ENCODE measurements at places on chromosomes 2 and 18.
A peak's percentile ranks its signal among the peaks of the same experiment; 100 is the strongest.

DNA sequence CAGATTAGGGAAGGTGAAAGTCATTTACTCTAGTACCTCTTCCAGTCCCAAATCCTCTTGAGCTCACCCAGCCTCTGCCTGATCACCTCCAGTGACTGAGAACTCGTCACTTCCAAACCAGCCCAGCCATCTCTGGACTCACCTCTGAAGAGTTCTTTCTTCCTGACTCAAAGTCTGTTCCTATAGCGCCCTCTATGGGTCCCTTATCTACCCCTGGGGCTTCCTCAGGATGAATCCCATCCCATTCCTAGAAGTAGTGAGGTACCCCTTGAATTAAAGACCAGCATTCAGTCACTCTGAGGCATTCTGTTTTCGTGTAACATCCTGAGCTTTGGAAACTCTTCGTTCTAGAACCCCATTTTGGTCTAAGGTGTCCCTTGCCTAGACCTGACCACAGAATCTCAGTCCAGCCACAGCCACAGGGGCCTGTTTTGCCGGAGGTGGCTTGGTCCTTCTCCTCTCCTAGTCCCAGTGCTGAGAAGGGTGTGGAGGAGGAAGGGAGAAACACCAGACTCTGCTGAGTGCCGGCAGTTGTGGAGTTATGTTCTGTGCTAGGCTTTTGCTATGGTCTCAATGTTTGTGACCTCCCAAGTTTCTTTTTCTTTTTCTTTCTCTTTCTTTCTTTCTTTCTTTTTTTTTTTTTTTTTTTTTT, 32.7 kb downstream of the SIX3 start:
- no peak for DNase-seq

GRCh38 chr18:45837283-45838070, 12.0 kb downstream of the SIGLEC15 start:
- no peak for DNase-seq

GRCh38 chr2:232421189-232421785, 14.6 kb downstream of the ALPG start:
- no peak for DNase-seq

DNA sequence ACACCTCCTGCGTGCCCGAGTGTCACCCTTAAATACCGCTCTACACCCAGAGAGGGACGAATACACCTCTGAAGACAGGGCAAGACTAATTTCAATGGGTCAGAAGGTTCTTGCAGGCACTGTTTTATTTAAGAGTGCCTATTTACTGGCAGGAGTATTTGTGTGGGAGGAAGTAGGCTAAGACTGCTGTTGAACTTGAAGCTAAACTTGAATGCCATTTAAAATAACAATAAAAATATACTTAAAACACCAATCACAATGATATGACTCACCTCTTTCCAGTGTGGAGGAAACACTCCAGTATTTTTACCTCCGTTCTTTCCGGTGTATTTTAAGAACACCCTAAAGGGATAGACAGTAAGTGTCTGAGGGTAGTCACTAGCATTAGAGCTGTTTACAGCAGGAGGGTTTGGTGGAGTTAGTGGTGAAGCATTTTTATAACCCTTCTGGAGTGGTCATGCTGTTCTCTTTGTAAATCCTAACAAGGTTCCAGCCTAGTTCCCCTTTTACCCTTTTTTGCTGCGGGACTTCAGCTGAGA, 9.6 kb upstream of the HOXD1 start:
- DNase-seq: no peak

DNA sequence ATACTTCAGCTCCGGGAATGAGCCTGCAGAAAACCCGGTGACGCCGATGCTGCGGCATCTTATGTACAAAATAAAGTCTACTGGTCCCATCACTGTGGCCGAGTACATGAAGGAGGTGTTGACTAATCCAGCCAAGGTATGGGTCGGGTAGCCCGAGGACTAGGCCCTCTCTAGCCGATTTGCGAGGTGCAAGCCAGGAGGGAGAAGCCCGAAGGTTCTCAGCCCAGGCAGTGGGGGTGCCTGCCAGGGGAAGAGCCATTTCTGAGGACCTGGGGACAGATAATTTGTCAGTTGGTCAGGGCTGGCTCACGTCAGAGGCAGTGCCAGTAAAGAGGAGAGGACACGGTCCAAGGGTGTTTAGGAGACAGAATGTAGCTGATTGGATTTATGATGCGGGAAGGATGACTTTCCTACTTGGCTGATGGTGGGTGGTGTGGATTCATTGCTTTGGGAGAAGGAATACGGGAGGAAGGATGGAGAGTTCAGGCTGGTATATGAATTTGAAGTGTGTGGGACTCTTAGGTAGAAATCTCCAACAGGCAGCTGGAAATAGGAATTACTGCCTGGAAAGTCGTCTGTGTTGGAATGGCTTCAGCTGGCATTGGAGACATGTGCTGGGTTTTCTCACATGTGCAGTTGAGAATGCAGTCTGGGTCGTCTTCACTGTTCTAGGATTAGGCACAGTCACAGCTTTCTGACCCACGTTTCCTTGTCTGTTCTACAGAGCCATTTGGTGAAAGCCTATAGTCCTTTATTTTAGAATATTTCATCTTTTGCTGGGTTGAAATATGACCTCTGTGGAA, 874 bp downstream of the NDUFAF7 start:
- no peak for DNase-seq

DNA sequence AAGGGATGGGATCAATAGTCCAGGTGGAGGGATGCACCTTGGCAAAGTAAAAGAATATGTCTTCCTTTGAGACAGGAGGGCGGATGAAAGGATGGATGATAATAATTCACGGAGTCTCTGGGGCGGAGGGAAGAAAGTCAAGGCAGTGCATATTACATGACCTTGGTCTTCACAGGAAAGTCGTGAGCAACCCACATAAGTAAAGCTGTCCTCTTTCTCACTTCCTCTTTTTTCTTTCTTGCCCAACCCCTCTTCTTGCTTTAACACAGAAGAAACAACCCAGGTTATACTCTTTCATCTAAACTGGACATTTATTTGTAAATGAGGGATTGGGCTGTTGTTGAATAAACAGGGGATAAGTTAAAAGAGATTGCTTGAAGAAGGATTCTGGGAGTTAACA, 168.7 kb upstream of the SKOR2 start:
- DNase-seq: no peak

DNA sequence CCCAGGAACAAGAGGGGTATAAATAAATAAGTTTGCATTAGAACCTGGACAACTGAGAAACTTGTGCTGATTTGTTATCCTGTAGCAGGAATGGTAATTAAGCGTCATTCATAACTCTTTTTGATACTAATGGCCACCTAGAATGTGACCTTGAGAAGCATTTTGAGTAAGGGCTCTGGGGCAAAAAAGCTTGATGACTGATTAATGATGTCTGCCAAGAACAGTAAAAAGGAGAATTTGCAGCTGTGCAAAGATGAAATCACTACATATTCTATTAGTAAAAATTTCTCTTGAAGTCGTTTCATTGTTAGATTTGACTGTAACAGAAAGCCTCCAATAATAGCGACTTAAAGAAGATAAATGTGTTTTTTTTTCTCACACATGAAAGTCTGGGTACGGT, 157.7 kb downstream of the PRKCE start:
- DNase-seq: no peak

DNA sequence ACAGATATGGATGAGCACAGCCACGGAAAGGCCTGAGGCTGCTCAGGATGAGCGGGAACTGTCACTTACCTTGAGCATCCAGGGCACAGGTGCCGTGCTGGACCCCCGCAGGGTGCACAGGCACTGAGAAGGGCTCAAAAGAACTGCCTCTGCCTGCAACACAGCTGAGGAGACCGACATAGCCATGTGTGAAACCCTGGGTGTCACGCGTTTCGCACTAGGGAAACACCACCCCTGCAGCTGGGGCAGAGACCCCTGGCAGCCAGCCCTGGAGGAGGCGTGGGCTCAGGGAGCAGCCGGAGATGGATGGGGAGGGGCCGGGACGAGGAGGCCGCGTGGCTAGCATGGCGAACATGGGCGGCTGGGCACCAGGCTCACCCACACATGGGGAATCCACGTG, 228.9 kb downstream of the EIPR1 start:
- DNase-seq: no peak

GRCh38 chr18:21833604-21834298, 93.2 kb downstream of the MIB1 start:
- no peak for DNase-seq

DNA sequence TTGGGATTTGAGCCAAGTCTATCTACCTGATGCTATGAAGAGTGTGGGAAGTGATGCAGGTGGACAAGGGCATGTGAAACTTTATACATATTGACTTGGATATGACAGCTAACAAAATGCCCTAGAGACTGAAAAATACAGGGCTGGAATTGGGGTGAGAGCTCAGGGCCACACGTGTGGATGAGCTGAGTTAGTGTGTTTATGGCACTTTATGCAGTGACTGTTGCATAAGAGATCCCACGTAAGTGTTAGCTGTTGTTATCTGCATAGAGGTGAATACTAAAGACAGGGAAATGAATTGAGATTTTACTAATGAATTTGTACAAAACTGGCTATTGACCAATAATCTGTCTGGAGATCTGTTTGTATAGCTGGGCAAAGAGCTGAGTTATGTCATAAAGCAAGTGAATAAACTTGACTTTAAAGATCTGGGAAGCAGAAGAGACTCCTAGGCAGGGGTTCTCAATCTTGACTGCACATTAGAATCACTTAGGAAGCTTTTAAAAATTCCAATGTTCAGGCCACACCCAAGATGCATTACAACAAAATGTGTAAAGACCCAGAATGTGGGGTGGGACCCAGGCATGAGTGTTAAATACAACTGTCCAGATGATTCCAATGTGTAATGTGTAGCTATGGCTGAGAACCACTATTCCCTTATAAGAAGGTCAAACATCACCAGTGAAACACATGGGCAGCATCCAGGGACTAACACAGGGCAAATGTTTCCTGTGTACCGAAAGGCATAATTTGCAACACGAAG, 74.2 kb upstream of the STK17B start:
- no peak for DNase-seq

- DNase-seq: peak; percentile 55
Observed at GRCh38 chr2:189260361-189260814, 80.8 kb upstream of the COL5A2 start.

DNA sequence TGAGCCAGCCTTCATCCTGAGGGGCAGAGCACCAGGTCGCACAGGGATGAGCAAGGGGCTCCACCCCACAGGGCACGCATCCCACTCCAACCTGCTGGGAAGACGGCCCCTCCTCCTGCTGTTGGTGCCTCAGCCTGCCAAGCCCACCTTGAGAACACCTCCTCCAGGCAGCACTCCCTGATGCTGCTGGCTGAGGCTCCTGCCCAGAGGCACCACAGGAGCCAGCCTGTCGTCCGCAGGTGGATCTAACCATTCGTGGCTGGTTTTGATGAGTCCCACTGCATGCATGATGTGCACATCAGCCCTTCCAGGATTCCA, 58.4 kb downstream of the BIN1 start:
- no peak for DNase-seq

- no peak for DNase-seq
Observed at GRCh38 chr2:189608795-189609422, 28.3 kb upstream of the SLC40A1 start.

- no peak for DNase-seq
Observed at GRCh38 chr18:50924372-50924771, 43.5 kb upstream of the ELAC1 start.

DNA sequence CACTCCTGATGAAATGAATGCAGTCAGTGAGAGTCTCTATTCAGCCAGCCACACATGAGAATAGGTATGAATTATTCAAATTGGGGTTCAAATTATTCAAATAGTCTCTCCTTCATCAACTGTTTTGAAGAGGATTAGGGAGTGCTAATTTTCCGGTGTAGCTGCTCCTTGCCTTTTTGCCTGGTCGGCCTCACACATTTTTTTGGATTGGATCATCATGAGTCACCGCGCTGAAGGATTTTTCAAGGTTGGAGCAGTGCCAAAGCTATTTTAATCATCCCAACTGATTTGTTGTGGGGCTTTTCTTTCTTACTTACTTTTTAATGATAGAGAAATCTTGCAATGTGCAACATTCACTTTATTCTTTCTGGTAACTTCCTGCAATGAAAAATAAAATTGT, 2.4 kb upstream of the DTNA start:
- peak; percentile 93 for DNase-seq

DNA sequence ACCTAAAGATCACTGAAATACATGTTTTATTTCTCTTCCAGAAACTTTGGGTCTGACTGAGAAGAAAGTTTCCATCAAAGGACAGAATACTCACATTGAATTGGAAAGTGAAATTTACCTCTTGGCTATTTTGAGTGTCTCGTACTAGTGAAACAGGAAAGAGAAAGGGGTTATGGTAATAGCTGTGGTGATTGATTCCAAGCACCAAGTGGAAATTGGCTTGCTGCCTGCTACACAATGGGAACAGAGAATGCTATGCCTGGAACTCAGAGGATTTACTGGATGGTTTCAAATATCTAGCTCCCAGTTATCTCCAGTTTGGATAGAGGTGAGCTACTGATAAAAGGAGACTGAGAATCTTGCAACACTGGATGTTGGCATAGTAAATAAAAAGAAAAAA, 492.8 kb upstream of the FSIP2 start:
- DNase-seq: peak; percentile 42

DNA sequence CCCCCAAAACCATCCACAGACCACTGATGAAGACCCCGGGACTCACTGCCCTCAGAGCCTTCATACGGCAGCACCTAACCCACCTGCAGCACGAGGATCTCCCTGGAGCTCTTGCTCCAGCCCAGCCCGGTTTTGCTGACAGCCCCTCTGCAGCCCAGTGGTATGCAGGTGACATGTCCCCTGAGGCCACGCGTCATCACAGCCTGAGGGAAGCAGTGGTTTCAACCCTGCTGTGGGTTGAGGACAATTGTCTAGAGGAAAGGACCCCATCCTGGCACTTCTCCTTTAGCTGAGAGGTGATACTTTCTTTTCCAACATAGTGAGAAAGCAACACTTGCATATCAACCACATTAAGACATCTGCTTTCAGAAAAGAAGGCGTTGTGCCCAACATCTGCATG, 134.0 kb downstream of the SEPTIN10 start:
- no peak for DNase-seq

DNA sequence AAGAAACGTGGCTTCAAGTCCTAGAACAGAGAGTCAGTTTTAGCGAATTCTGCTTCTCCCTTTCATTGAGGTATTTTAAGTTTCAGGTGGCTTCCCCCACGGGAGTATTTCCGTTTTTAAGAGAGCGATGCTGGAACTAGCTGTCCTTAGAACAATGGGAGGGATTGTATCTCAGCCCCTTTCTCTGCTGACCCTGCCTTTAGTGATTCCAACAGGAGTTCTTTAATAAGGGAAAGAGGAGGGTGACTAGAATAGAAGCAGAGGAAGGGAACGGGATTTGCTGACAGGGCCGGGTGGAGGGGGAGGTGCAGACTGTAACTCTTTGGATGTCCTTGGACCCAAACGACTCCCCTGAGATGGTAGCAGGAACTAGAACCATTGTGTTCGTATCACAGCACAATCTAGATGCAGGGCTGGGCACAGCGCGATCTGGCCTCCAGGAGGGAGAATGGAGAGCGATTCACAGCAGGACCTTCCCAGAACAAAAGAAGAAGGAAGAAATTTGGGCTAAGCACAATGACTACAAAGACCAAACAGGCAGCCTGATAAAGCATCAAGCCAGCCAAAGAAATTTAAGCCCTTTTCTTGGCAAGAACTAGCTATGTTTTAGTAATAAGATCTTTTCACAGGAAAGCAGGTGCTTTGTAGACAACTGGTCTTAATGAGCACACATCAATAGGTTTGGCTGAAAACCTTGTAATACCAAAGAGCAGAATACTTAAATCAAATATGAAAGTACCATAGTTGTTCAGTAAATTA, 15.8 kb upstream of the RTTN start:
- DNase-seq: peak; percentile 6

GRCh38 chr18:55220523-55220922, 261.3 kb upstream of the CCDC68 start:
- no peak for DNase-seq

- no peak for DNase-seq
Observed at GRCh38 chr2:133461484-133461883, 106.8 kb downstream of the NCKAP5 start.

- no peak for DNase-seq
Observed at GRCh38 chr2:221610255-221610654, 38.2 kb upstream of the EPHA4 start.
